ENCODE measurements at places on chromosomes 5 and 9. TPM values are rescaled to one million over a fixed set of nuclear protein-coding genes. Genes with fewer than 3 reads are reported as not detected.

Gene LCN1
- not detected for total RNA-seq

Gene CFAP157
- not detected for total RNA-seq

GRCh38 chr9:123866497-123866896, 63.4 kb downstream of the DENND1A start:
- no peak for DNase-seq

DNA sequence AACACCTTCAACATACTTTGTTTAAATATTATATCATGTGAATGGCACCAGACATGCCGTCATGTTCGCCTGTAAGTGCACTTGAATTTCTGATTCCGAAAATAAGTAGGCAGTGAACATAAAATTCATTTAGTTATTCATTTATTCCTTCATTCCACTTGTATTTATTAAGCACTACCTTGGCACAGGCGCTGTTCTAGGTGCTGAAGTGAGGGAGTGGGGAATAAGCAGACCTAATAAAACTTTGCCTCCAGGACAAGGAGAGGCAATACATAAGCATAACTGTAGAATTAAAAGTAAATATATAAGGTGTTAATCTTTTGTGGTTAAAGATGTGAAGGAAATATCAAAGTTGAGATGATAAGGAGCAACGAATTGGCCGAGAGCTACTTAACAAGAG, 297.4 kb downstream of the TENT4A start:
- DNase-seq, result no peak

- DNase-seq, result no peak
Measured at GRCh38 chr9:34289159-34289558, 39.9 kb downstream of the KIF24 start.

DNA sequence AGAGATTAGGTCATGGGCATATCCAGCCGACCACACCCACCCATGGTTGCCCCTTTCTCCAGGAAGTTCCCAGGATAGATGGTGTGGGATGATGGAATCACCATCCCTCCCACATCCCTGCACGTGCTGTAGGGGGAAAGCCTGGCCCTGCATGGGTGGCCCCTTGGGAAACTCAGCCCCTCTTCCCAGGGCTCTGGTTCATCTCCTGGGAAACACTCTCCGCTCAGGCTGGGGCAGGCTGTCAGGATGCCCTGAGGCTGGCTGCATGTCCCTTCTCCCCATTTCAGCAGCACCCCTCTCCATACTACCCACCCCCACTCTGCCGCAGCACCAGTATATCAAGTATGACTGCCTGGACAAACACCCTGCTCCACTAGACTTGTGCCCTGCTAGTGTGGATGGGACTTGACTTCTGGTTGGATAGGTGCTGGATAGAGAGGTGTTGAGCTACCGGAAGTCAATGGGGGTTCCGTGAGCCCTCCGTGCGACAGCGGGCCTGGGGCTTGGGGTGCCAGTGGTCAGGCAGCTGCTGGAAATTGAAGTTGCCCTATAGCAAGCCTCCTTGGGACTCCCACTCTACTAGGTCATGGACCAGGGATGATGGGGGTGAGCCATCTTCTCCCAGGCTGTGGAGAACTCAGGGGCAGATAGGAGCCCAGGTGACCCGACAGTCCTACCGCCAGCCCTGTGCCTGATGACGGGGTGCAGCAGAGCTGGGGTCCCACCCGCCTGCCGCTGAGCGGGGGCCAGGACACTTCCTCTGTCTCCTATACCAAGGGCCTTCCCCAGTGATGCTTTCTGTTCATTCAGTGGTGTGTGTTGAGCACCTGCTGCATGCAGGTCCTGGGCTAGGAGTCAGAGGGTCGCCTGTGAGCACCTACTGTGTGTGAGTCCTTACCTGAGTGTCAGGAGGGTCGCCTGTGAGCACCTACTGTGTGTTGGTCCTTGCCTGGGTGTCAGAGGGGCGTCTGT, 69.4 kb upstream of the COL5A1 start:
- peak; percentile 18 for DNase-seq

- DNase-seq, result no peak
Measured at GRCh38 chr5:153957205-153957604, 81.5 kb downstream of the FAM114A2 start.

Gene CER1
- not detected for total RNA-seq

GRCh38 chr5:74107899-74108298, 481.9 kb downstream of the ARHGEF28 start:
- no peak for DNase-seq

- DNase-seq, result no peak
Measured at GRCh38 chr9:127392166-127392565, 4.8 kb upstream of the SLC2A8 start.

DNA sequence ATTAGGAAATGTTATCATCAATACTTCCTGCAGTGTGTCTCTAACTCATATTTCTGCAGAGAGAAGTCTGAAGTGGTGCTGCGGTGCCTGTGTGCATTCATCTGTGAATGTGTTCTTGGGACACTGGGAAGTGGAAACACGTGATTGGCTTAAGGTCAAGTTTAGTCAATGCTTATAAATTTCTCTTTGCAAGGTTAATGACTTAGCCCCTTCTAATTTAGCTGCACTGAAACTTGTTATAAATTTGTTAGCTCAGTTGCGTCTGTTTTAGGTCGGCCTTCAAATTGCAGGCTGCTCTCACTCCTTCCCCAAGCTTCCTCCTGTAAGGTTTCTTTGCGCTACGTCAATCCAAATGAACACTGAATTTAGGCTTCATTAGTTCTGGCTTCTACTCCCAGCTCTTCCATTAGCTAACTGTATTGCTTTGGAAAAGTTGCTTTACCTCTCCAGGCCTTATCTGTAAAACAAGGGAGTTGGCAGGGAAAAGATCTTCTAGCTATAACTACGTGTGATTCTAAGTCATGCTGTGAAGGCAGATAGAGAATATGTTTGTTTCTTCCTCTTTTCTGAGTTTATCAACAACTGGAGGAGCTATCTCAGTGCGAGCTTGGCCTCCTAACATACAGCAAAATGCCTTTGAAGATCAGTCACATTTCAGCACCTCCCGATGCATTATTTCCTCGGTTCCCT, 341.8 kb downstream of the NFIB start:
- no peak for DNase-seq

DNA sequence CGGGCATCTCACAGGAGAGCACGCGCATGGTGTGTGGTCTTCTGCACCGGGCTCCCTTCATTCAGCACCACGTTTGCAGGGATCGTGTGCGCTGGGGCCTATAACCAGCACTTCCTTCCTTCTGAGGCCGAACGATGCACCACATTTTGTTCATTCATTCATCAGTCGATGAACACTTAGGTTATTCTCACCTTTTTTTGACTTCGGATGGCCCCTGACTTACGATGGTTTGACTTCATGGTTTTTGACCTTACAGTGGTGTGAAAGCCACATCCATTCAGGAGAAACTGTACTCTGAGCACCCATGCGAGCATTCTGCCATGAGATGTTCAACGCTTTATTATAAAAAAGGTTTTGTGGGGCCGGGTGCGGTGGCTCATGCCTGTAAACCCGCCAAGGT, 27.5 kb downstream of the TSPAN17 start:
- DNase-seq, result no peak

DNA sequence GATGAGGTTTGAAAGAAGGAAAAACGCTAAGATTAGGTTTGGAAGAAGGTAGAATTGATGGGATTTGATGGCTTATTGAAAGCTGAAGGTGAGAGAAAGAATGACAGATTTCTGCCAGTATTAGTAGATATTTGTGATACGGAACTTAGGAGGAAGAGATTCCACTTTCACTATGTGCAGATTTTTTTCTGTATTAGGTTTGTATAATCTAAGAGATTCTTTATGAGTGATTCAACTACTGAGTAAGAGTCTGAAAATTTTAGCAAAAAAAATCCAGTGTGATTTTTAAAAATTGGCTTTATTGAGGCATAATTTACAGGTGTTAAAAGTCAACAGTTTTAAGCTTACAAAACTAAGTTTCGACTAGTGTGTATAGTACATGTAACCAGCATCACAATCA, 54.1 kb downstream of the AP3S1 start:
- no peak for DNase-seq

Gene NUP155
- 74.6 TPM for total RNA-seq

DNA sequence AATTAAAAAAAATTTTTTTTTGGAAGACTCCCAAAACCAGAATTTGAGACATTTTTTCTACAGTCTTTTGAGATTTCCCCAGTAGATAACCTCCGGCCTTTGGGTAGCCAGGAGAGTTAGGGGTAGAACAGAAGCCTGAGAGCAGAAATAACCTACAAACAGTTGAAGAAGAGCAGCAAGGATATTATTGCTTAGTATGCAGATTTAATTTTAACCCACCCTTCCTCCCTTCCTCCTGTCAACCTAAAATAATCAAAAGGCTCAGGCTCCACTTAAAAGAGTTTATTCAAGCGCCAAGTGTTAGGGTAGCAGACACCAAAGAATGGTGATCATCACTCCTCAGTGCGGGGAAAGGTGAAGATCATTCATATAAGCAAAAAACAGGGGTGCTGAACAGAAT, 17.4 kb upstream of the FAM120A start:
- no peak for DNase-seq

Gene NIPAL4
- total RNA-seq, result 2.5 TPM

- DNase-seq, result no peak
Measured at GRCh38 chr9:34665067-34665380, 2.6 kb upstream of the CCL27 start.

DNA sequence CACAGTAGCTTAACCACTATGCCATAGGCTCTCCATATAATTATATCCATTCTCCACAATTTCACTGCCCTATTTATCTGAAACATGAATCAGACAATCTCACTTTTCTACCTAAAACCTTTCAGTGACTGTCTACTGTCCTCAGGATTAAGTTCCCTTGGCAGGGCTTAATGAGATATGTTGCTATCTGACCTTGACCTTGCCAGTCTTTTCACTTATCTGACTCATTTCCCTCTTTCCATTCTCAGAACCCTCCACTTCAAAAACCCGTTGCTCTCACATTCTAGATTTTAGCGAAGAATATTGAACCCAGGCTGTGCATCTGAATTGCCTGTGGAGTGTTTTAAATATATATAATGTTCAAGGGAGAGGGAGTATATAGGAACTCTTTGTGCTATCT, 452.1 kb upstream of the MPDZ start:
- no peak for DNase-seq

DNA sequence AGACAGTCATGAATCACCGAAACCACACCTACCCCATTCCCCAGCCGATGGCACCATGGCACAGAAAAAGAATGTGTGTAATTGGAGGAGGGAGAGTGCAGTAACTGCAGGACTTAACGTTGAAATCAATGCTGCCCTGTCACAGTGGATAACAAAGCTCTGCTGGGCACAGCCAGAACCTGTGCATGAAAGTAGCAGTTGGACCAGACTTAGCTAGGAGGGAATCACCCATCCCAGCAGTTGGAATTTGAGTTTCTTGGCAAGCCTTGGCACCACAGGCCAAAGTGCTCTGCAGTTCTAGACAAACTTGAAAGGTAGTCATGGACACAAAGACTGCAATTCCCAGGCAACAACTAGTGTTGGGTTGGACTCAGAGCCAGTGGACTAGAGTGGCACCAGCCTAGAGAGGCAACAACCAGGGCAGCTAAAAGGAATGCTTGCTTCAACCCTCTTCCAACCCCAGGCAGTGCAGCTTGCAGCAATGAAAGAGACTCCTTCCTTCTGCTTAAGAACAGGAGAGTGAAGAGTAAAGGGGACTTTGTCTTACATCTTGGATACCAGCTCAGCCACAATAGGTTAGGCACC, 19.1 kb downstream of the TMEM232 start:
- DNase-seq, result no peak

- DNase-seq, result no peak
Measured at GRCh38 chr5:66886941-66887340, 290.7 kb downstream of the MAST4 start.

GRCh38 chr5:38403406-38403805, 145.0 kb downstream of the EGFLAM start:
- no peak for DNase-seq

- no peak for DNase-seq
Measured at GRCh38 chr9:17611917-17612316, 33.1 kb downstream of the SH3GL2 start.

DNA sequence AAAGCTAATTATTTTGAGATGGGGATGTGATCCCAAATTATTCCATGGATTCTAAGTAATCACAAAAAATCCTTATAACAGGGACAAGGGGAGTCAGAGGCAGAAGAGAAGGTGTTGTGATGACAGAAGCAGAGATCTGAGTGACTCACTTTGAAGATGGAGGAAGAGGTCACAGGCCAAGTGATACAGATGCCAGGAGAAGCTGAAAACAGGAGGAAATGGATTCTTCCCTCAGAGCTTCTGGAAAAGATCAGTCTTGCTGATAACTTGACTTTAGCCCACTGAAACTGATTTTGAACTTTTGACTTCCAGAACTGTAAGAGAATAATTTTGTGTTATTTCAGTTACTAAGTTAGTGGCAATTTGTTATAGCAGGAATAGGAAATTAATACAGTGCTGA, 105.3 kb downstream of the GCNT1 start:
- DNase-seq, result no peak

Gene PRUNE2
- 0.24 TPM for total RNA-seq

Gene PPIC
- total RNA-seq, result not detected

- no peak for DNase-seq
Measured at GRCh38 chr9:127307802-127308201, 43.2 kb downstream of the GARNL3 start.

Gene PCDHB5
- not detected for total RNA-seq

GRCh38 chr5:6490693-6491092, 42.0 kb downstream of the UBE2QL1 start:
- DNase-seq, result no peak

DNA sequence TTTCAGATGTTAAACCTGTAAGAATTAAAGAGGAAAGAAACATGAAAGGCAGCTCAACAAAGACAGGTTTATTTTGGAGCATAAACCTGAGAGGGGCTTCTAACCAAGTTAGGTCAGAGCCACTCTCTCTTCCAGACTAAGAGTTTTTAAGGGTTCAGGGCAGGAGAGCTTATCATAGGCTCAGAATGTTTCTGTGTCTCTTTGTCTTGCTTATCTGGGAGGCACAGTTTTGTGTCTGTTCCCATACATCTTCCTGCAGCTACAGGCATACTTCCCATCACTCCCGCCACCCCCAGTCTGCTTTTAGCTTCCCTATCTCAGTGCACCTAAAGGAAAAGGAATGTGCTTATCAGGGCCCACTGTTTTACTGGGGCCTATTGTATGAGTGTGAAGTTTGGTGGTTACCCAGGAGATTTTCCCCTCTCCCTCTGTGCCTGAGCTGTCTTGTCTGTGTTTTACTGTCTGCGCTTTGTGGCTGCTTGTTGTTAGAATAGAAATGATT, 21.9 kb downstream of the CD14 start:
- no peak for DNase-seq

DNA sequence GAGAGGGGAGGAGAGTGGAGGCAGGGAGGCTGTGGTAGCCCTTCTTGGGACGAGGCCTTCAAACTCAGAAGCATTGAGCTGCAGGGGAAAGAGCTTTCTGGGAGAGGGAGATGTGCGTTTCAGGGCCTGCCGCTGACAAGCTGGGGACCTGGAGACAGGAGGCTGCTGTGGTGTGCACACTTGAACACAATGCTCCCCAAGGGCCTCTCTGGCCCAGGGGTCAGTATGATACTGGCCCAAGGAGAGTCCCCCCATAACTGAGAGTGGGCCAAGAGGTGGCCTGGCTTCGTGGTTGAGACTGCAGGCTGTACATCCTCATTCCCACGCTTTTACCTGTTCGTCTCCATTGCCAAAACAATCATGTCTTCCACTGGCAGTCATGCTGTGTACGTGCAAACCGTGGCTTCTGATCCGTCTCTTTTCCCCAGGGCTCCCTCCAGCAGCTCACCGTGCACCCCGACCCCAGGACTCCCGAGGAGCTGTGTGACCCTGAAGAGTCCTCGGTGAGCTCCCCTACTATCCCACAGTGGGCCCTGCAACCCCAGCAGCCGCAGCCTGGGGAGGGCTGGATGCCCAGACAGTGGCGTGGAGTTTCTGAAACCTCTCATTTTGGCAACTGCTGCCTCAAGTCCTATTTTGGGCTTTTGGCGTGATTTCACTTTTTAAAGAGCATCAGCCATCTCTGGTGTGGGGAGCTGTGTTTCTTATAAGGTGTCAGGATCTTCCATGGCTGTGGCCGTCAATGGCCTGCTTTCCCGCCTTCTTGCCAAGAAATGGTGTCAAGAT, 43.4 kb downstream of the COL15A1 start:
- peak; percentile 3 for DNase-seq
